ENCODE measurements at places on chromosomes 1 and 21.
A peak's percentile ranks its signal among the peaks of the same experiment; 100 is the strongest.

GRCh38 chr1:231983588-231984193 is 357.1 kb downstream of the DISC1 start:
- H3K27ac ChIP-seq = no peak overlapping the region
- no peak overlapping the region for H3K4me3 ChIP-seq
- H3K4me1 ChIP-seq = no peaks in the 10 kb centered on the region
- no peaks in the 10 kb centered on the region for H3K27me3 ChIP-seq
- no peak for DNase-seq

GRCh38 chr1:168960595-168960994 is 145.9 kb upstream of the ATP1B1 start:
- H3K36me3 ChIP-seq = no peaks in the 10 kb centered on the region
- H3K4me3 ChIP-seq = no peak overlapping the region
- no peaks in the 10 kb centered on the region for H3K27me3 ChIP-seq

GRCh38 chr1:78168306-78168705 is 122.5 kb downstream of the GIPC2 start:
- H3K27ac ChIP-seq = no peak overlapping the region
- no peak for DNase-seq
- no peaks in the 10 kb centered on the region for H3K36me3 ChIP-seq

DNA sequence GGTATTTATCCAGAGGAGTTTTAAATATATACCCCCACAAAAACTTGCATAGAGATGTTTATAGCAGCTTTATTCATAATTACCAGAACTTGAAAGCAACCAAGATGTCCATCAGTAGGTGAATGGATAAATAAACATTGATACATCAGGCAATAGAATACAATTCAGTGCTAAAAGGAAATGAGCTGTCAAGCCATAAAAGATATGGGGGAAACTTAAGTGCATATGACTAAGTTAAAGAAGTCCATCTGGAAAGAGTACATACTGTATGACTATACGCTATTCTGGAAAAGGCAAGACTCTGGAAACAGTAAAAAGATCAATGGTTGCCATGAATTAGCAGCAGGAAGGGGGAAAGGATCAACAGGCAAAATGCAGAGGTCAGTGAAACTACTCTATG is 366.7 kb downstream of the HHIPL2 start:
- H3K4me3 ChIP-seq = no peak overlapping the region
- H3K27me3 ChIP-seq = no peaks in the 10 kb centered on the region
- DNase-seq = no peak
- no peak overlapping the region for H3K27ac ChIP-seq
- H3K4me1 ChIP-seq = no peaks in the 10 kb centered on the region
- no peaks in the 10 kb centered on the region for H3K36me3 ChIP-seq

DNA sequence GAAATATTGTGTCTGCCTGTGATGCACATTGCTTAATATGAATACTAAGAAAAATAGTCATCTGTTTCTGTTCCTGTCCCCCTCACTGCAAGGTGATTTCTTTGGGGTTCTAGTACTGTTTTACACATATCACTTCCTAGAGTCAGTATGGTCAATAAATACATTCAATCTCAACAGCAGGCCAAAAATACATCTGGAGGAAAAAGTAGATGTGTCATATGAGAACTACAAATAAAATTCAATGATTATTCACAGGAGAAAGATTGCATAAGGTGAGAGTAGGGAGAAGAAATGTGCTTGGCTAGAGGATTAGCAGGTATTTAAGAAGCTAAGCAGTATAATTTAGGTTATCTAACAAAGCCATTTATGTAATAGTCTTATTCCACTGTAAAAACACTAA is 45.3 kb upstream of the SAMSN1 start:
- H3K27me3 ChIP-seq = no peaks in the 10 kb centered on the region
- H3K36me3 ChIP-seq = no peaks in the 10 kb centered on the region
- no peak overlapping the region for H3K27ac ChIP-seq
- H3K4me1 ChIP-seq = no peaks in the 10 kb centered on the region

GRCh38 chr1:38608202-38608864 is 251.2 kb downstream of the RRAGC start:
- DNase-seq = peak; percentile 11
- no peaks in the 10 kb centered on the region for H3K27me3 ChIP-seq
- H3K27ac ChIP-seq = no peak overlapping the region
- no peaks in the 10 kb centered on the region for H3K4me1 ChIP-seq
- no peaks in the 10 kb centered on the region for H3K36me3 ChIP-seq

DNA sequence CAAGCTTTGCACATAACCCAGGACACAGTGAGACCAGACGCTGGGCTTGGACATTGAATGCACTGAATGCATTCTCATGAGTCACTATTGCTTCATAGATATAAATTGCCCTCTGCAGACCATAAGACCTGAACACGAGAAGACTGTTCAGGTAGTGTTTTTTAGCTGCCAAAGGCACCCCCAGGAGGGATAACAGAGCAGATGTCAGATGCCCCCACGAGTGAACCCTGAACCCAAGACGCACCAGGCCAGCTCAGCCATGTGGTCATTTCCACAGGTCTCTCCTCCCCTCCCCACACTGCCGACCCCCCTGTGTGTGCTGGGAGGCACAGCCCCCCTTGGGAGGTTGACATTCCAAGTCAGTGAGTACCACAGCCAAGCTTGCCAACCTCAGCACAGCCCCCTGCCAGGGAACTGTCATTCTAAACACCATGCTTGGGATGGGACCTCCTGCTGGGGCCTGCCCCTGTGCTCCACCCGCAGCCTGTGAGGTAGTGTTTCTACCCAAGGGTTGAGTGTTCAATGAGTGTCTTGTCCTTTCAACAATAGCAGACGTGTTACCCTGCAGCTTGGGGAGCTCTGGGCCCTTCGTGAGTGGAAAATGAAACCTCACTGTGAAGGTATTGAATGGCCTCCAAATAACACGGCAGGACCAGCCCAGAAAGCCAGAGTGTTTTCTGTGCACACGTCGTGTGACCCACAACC is 68.2 kb downstream of the PSMG1 start:
- H3K36me3 ChIP-seq = no peaks in the 10 kb centered on the region
- H3K4me1 ChIP-seq = no peaks in the 10 kb centered on the region
- H3K27ac ChIP-seq = no peak overlapping the region
- no peak for DNase-seq
- no peaks in the 10 kb centered on the region for H3K27me3 ChIP-seq

GRCh38 chr1:168134642-168135041 is 2.1 kb downstream of the GPR161 start:
- H3K27ac ChIP-seq = no peak overlapping the region
- no peak for DNase-seq
- no peaks in the 10 kb centered on the region for H3K27me3 ChIP-seq
- H3K4me3 ChIP-seq = no peak overlapping the region
- peaks cover 14% of the 10 kb centered on the region for H3K4me1 ChIP-seq
- no peaks in the 10 kb centered on the region for H3K36me3 ChIP-seq

- H3K4me3 ChIP-seq = no peak overlapping the region
- peaks cover 37% of the 10 kb centered on the region for H3K36me3 ChIP-seq
- no peak for DNase-seq
These were observed 9.4 kb downstream of the C1orf174 start for GRCh38 chr1:3890389-3891328.

DNA sequence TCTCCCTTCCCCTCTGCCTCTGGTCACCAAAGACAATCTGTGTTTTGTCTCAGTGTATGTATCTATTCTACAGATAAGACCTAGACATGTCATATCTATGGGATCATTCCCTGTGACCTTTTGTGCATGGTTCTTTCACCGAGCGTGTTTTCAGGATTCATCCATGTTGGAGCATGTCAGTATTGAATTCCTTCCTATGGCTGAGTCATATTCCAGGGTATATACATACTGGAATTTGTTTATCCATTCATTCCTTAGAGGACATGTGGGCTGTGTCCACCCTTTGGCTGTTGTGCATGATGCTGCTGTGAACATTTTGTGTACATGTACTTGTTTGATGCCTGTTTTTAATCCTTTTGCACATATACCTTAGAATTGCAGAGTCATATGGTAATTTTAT is 69.9 kb downstream of the NFASC start:
- H3K4me1 ChIP-seq = no peaks in the 10 kb centered on the region
- no peak for DNase-seq
- H3K27ac ChIP-seq = no peak overlapping the region
- H3K4me3 ChIP-seq = no peak overlapping the region

DNA sequence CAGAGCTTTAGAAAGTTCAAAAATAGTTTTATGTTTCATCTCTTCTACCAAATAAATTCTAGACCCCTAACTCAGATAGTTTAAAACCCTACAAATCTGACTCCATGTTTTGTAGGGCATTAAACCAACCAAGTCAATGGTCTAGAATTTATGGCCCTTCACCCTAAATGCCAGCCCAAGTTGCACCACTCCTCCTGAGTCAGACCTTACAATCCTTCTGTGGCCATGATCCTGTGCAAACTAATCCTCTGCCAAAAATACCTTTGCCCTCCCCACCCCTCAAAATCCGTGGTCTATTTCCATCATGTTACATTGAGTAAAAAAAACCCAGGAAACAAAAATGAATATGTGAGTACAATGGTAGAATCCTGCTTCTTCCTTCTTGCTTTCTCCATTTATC is 179.3 kb downstream of the NR5A2 start:
- DNase-seq = no peak
- no peak overlapping the region for H3K27ac ChIP-seq
- no peaks in the 10 kb centered on the region for H3K36me3 ChIP-seq

DNA sequence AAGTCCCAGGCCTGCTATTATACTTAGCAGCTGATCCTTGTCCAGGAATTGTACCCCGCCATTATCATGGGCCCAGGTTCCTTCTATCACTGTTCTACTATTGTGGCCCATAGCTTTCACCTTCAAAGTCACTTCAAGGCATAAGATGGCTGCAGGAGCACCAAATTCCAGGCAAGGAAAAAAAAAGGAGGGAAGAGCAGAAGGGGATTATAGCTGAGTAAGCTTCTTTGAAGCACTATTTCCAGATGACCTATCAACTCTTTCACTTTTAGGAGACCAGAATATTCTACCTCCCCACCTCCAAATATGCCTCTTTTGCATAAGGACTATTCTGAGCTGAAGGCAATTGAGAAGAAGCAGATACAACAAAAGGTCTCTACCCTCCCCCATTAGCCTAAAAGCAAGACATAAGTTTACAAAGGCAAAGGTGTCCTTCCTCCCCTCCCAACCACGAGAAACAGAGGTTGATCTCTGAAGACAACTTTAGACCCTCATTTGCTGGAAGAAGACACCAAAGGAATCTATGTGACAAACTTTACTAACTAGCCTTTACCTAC is 41.8 kb downstream of the PTAFR start:
- no peaks in the 10 kb centered on the region for H3K36me3 ChIP-seq

DNA sequence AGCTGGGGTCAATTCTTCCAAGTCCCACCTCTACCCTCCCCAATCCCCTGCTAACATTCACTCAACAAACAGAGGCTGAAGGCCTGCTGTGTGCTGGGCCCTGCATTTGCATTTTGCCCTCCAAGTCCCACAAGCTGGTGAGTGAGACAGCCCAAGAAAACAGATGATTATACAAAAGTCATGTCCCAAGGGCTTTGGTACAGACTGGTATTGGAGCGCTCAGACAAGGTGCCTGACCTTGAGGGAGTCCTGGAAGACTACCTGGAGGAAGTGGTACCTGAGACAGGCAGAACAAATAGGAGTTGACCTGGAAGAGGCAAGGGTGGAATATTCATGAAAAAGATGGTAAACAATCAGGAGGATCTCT is 4.2 kb downstream of the LMOD1 start:
- H3K4me3 ChIP-seq = no peak overlapping the region
- peaks cover 30% of the 10 kb centered on the region for H3K4me1 ChIP-seq
- H3K36me3 ChIP-seq = no peaks in the 10 kb centered on the region

GRCh38 chr1:117130526-117130925 is 9.0 kb upstream of the TRIM45 start:
- H3K27me3 ChIP-seq = no peaks in the 10 kb centered on the region
- DNase-seq = no peak
- no peak overlapping the region for H3K27ac ChIP-seq
- peaks cover 3% of the 10 kb centered on the region for H3K4me1 ChIP-seq
- no peak overlapping the region for H3K4me3 ChIP-seq
- H3K36me3 ChIP-seq = no peaks in the 10 kb centered on the region

DNA sequence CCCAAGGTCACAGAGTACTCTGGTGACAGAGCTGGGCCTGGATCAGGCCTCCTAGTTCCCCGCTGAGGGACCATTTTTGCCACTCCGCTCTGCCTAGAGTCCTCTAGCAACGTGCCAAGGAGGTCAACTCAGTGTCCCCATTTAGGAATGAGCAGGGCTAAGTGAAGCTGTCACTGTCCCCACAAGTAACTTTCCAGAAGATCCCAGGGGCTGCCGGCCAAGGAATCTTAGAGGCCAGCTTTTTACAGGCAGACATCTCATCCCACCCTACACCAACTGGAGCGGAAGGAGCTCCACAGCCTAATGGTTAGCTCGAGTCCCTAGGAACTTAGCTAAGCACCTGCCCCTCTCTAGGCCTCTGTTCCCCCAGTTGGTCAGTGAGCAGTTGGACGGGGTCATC is 59.7 kb downstream of the VWA5B1 start:
- H3K27ac ChIP-seq = no peak overlapping the region
- no peaks in the 10 kb centered on the region for H3K36me3 ChIP-seq
- H3K4me1 ChIP-seq = no peaks in the 10 kb centered on the region
- no peak for DNase-seq
- H3K27me3 ChIP-seq = no peaks in the 10 kb centered on the region
- H3K4me3 ChIP-seq = no peak overlapping the region

- no peak overlapping the region for H3K4me3 ChIP-seq
- H3K27me3 ChIP-seq = no peaks in the 10 kb centered on the region
- peaks cover 18% of the 10 kb centered on the region for H3K36me3 ChIP-seq
- peaks cover 44% of the 10 kb centered on the region for H3K4me1 ChIP-seq
- DNase-seq = no peak
These were observed 8.7 kb downstream of the SELENON start for GRCh38 chr1:25808481-25809244.

DNA sequence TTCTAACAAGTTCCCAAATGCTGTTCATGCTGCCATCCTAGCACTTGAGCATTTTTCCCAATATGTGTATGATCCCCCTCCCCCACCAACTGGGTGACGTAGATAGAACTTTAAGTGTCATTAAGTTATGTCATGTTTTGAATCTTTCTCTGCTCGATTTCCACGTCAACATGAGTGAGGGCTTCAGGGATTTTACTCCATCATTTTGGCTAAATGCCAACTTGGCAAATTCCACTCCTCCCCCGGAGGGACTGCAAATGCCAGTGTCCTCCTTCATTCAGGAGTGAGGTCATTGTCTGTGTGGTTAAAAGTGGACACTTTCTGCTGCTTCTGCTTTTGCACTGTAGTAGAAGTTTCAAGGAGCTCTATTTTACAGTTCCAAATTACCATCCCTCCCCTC is 201.7 kb downstream of the FGGY start:
- peaks cover 45% of the 10 kb centered on the region for H3K4me1 ChIP-seq
- H3K36me3 ChIP-seq = no peaks in the 10 kb centered on the region
- H3K4me3 ChIP-seq = no peak overlapping the region
- no peaks in the 10 kb centered on the region for H3K27me3 ChIP-seq
- no peak overlapping the region for H3K27ac ChIP-seq

Data from thyroid gland (tissue), 4 donors.